Gastrocnemius medialis (tissue), 4 donors: ENCODE measurements at places on chromosomes 11 and 22.

GRCh38 chr11:128520888-128521681, 66.3 kb downstream of the ETS1 start:
- DNase-seq = no peak

- no peak for DNase-seq
Observed at GRCh38 chr11:129280027-129280811, 88.1 kb upstream of the ARHGAP32 start.

DNA sequence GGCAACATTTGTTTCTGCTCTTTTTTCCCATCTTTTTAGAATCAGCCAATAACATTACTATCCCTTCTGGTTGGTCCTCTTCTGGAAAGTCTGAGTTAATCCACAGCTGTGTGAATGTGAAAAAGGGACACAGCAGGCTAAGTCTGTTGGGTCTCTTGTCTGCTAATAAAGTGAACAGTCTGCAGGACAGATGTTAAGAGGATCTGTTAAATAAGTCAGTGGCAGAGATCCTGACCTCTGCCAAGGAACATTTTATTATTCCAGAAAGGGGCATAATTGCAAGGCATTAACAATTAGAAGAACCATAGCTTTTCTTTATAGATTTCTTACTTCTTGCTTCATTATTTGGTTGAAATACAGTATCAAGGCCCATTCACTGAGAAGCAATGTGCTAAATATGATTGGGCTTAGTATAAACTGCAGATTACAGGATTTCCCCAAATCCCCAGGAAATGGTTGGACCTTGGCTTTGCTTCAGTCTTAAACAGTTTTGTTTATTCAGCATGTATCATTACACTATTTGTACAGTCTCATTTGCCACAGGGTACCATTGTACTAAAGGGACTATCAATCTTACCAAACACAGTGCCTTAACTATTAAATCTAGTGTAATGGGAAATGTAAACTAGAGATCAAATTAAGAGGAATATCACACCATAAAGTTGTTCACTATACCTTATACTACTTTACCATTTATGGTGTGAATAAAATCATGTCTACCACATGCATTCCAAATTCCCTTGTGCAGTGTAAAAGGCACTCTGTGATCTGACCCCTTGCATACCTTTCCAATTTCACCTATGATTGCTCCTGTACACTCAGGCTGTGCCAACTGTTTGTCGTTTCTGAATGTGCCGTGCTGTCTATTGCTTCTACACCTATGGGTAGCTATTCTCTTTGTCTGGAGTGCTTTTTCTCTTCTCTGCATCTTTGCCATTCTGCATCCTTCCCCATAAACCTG, 274.0 kb downstream of the SOX6 start:
- DNase-seq = no peak

- peak; percentile 18 for DNase-seq
Observed at GRCh38 chr22:25563761-25564319, 635 bp upstream of the GRK3 start.

DNA sequence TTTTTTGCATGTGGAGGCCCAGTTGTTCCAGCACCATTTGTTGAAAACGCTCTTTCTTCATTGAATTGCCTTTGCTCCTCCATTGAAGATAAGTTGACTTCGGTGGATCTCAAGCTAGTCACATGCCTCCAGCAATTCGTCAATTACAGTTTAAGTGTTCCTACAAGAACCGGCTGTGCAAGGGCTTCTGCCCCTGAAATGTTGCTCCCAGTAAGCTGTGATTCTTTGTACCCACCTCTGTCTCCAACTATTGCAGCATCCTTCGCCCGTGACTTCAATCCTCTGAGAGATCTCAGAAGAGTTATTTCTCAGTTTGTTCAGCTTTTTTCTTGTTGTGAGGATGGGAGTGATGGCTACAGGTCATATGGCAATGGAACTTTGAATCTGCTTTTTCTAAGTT, 194.2 kb upstream of the B3GAT1 start:
- no peak for DNase-seq

- DNase-seq = no peak
Observed at GRCh38 chr11:57497303-57498247, 17.9 kb downstream of the SLC43A1 start.

GRCh38 chr22:36998620-36999351, 20.5 kb downstream of the TST start:
- no peak for DNase-seq

DNA sequence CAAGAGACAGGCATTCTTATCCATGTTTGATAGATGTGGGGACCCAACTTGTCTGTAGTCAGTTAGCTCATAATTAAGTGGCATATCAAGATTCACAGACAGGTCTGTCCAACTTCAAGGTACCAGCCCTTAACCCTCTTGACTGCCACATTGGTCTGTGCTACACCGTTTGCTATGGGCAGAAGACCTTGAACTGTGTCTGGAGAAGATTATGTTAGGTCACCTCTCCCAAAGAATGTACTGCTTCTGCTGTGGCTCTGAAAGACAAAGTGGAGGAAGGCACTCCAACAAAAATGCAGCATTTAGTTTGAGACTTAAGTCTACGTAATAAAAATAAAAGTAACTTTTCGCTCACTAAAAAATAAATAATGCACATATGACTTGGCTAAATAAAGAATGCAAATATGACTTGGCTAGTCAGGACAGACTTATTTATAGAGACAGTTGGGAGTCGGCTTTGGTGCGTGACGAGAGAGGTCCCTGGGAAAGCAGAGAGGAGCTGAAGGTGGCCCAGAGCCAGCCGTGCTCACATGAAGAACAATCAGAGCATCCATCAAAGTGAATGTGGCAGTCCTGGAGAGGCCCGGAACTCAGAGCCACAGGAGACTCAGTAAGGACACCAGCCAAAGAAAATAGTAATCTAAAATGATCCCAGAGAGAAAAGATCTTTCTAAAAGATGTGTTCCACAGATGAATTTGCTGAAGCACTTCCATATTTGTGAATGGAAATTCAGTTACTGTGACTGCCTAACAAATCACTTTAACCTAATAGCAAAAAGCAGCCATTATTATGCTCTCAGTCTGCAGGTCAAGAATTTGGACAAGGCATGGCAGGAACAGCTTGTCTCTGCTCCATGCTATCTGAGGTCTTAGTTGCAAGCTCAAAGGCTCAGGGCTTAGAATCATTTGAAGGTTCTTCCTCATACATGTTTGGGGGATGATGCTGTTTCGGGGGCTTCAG, 35.0 kb downstream of the CWC15 start:
- peak; percentile 67 for DNase-seq

DNA sequence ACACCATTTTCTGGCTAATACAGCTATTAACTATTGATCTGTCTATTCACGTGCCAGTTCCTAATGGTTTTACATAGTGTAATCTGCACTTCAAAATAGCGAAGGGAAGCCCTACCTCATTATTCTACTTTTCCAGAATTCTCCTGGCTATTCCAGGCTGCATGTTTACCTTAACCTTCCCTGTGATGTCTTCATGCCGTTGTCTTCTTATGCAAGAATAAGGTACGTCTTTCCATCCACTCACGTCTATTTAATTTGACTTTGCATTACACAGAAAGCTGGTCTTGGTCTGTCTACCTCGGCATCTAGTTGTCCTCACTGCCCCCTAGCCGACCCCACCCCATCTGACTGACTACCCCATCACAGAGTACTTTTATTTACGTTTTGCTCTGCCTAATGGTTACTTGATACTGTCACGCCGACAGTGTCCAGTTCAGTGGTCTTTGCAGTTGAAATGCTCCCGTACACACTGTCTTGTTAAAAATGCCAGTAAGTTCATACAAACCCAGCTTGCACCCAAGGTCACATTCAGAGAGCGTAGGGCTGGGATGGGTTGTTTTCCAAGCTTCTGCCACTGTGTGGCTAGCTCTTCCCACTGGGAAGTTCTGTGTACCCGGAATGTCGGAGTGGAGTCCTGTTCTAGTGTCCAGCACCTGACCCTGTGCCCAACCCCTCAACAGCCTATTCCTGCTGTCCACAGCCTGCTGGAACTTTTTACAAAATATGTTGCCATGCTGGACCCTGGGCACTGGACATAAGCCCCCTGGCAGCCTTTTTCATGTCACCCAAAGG, 15.0 kb downstream of the NEAT1 start:
- DNase-seq = peak; percentile 24

- DNase-seq = no peak
Observed at GRCh38 chr11:134266841-134267251, 9.3 kb upstream of the GLB1L3 start.

DNA sequence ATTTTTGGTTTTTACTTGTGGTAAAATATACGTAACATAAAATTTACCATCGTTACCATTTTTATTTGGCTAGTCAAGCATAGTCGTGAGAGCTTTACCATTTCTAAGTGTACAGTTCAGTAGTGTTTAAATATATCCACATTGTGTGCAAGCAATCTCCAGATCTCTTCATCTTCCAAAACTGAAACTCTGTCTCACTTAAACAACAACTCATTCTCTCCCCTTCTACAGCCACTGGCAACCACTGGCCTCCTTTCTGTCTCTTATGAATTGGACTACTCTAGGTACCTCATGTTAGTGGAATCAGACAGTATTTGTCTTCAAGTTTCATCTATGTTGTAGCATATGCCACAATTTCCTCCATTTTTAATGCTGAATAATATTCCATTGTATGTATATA, 37.4 kb downstream of the SMC1B start:
- DNase-seq = no peak

DNA sequence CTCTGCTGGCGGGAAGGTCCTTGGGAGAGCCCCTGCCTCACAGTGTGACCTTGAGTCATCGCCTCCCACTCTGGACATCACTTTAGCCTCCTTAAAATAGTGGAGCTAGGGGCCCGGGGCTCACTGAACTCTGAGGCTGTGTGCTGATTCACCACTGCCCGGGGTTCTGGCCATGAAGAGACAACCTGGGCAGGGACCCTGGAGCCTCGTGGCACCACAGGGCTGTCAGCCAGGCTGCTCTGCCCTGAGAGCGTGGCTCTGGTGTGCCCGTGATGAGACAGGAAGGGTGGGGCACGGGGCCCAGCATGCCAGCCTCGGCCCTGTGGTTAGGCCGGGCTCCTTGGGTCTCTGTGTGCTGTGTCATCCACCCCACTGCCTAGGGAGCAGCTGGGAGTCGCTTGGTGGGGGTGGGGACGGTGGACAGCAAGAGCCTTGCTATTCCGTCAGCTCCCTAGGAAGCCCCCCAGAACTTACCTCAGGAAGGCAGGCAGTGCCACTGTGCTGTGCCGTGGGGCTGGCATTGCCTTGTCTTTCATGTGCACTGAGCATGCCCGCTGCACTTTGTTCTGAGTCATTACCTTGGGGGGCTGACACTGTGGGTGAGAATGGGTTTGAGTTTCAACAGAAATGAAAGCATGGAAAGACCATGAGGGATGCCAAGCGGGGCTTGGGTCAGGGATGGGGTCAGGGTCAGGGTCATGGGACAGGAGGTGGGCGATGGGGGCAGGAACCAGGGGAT, 31.7 kb downstream of the TPCN2 start:
- no peak for DNase-seq

GRCh38 chr11:130871616-130872015, 44.7 kb downstream of the SNX19 start:
- no peak for DNase-seq

- DNase-seq = no peak
Observed at GRCh38 chr11:19979519-19979845, 180.8 kb downstream of the DBX1 start.
